NCI-H146 (cell line): ENCODE measurements at places on chromosomes 3 and 15.
A peak's percentile ranks its signal among the peaks of the same experiment; 100 is the strongest.

DNA sequence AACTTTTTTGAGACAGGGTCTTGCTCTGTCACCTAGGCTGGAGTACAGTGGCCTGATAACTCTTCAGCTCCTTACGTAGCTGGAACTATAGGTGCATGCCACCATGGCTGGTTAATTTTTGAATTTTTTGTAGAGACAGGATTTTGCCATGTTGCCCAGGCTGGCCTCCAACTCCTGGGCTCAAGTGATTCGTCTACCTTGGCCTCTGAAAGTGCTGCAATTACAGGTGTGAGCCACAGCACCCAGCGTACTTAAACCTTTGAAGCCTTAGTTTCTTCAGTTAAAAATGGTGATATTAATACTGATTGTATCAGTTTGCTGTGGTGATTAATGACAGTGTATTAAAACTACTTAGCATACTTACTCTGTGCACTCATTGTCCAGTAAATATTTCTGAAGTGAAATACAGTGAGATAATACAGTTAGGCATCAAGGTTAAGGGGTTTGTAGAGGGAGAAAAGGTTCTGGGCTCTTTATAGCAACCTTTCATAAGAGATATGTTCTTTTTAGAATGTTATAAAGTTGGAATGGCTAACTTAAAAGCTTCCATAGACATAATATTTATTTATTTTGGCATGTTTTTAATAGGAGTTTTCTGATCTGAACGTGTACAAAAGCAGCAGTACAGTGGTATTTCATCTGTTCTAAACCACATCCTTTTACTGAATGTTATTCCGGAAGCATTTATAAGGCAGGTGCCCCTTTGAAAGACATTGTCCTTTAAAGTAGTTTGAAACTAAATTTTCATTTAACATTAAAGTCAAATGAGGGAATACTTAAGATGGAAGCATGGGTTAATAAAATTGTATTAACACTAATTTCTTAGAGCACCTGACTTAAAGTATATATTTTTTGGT is 23.6 kb downstream of the NCK1 start:
- no peak for DNase-seq

DNA sequence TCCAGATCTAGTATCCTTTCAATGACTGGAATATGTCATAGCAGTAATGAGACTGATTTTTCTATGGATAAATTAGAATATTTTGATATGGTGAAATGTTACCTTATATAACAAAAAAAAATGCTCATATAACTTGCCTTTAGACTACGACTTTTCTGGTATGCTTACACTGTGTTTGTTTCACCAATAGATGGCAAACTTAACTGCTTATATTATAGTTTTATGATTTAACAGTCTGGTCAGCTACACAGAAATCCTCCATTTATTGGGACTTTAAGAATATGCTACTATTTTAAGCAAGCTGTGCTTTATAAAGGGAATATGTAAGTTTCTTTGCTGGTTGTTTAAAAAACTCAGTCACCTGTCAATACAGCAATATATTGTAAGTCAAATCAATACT is 205.6 kb downstream of the VGLL3 start:
- no peak for DNase-seq

DNA sequence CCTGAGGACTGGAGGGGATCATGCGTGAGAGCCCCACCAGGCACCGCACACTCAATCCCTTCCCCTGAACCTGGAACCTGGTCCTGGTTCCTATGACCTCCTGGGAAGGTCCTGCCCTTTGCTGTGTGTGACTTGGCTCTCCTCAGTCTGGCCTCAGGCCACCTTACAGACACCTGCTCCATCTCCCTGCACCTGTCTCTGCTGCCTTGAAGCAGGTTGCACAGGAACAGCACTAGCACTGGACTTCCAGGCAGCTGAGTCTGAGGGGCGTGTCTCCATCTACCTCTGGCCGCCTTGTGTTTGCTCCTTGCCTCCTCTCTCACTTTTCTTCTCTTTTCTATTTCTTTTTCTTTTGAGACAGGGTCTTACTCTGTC is 15.4 kb downstream of the PSTPIP1 start:
- peak; percentile 49 for DNase-seq

DNA sequence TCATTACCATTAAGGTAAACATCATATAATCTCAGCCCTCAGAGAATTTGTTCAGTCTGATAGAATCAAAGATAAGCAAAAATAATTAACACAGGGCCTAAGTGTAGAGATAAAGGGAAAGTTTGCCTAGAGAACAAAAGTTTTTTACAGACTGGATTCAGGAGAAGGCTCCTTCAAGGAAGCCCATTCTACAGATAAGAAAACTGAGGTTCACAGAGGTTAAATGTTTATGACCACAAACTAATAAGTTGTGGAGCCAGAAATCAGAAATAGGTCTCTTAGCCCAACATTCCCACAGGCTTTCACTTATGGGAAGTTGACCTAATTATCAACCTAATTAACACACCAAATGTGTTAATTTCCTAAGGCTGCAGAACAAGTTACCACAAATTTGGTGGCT is 110.7 kb downstream of the ZMAT3 start:
- DNase-seq = peak; percentile 40

GRCh38 chr15:92409521-92409920 is 15.8 kb downstream of the ST8SIA2 start:
- no peak for DNase-seq

- DNase-seq = no peak
These were observed 45.6 kb upstream of the STRIT1 start for GRCh38 chr3:155339052-155339451.

DNA sequence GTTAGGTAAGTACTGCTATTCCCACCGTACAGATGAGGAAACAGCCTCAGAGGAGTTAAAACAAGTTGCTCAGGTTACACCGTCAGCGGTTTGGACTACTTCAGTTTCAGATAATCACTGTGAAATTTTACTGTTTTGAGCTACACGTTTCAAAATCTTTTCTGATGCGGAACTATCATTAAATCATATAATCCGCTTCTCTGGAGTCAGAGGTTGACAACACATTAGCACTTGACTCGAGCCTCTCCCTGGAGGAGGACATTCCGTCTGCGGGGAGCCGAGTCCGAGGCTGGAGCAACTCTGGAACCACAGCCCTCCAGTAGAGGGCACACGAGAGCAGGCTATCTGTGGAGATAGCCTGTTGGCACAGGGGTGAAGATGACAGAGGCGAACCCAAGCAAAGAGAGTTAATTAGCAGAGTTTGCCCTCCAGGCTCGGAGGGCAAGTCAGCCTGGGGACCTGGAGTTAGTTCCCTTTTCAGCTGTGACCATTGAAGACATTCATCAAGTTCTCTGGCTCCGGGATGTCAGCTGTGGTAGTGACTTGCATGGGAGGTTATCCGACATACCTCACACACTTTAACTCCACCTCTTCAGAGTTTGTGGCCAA is 131.2 kb downstream of the IGF1R start:
- peak; percentile 53 for DNase-seq

- DNase-seq = no peak
These were observed 206.6 kb downstream of the GBE1 start for GRCh38 chr3:81554801-81555200.

DNA sequence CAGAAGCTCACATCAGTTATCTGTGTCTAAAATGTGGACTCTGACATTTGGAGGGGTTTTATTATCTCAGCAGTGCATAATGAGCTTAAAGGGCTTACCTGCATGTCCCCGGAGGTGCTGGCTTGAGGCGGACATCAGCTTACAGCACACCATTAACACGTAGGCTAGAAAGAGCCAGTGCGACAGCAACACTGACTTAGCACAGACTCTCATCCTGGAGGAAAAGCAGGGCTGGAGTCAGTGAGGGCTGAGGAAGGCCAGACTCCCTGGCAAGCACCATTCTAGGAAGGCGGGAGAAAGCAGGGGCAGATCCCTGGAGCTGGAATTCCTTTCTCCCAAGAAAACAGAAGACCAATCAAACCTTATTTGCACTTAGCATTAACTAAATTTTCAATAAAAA is 51.7 kb downstream of the TAFA4 start:
- DNase-seq = no peak

GRCh38 chr3:29370476-29371420 is 89.9 kb downstream of the RBMS3 start:
- DNase-seq = no peak

DNA sequence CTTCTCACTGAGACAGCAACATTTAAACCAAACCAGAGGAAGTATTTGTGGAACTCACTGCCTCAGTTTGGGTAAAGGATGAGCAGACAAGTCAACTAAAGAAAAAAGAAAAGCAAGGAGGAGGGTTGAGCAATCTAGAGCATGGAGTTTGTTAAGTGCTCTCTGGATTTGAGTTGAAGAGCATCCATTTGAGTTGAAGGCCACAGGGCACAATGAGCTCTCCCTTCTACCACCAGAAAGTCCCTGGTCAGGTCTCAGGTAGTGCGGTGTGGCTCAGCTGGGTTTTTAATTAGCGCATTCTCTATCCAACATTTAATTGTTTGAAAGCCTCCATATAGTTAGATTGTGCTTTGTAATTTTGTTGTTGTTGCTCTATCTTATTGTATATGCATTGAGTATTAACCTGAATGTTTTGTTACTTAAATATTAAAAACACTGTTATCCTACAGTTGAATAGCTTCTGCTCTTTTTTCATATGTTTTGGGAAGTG is 23.3 kb downstream of the CLDN18 start:
- DNase-seq = no peak

- no peak for DNase-seq
These were observed 11.2 kb downstream of the CD200R1 start for GRCh38 chr3:112963683-112964082.

DNA sequence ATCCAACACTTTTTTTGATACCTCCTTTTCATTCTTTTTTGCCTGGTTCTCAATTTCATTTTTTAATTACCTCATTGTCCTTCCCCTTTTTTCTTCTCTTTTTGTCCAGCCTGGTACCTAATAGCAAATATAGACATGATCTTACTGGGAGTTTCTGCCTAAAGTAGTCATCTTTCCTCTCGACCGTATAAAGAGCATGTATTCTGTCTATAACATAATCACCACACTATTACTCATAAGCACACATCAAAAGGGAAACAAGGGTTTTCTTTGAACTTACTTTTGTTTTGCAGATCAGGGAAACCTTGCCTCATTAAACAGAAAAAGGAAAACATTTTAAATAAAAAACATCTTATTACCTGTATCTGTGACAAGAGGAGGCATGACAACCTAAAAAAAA is 33.0 kb downstream of the FAM98B start:
- no peak for DNase-seq

DNA sequence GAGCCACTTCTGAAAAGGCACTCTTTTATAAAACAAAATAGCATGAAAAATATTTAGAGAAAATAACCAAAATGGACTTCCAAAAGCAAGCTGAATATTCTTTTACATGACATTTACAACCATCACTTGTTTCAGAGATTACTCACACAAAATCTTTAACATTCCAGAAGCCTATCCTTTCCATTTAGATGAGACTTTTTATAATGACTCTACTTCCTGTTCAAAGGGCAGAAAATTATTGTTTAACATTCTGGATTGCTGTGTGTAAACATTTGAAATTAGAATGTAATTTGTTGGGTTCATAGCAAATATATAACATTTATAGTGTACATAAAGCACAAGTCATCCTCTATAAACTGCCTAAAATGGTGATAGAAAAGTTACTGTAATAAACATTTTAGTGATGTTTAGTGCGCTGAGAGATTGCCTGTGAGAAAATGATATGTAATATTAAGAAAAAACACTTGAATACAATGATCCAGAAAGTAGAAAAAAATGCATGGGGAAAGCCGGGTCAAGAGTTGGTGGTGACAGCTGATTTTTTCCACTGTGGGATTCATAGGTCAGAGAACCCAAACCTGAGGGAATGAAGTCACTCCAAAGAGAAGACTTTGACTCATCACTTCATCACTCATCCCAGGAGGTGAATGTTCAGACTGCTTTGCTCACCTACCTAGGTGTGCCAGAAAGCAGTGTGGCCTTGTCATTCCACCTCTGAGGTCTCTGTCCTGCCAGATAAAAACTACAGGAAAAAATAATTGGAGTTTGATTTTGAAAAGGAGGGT is 305.8 kb downstream of the ARPP21 start:
- no peak for DNase-seq

- DNase-seq = no peak
These were observed 325.7 kb downstream of the OTOL1 start for GRCh38 chr3:161822291-161822690.
